ENCODE measurements at places on chromosomes 2 and 18.

DNA sequence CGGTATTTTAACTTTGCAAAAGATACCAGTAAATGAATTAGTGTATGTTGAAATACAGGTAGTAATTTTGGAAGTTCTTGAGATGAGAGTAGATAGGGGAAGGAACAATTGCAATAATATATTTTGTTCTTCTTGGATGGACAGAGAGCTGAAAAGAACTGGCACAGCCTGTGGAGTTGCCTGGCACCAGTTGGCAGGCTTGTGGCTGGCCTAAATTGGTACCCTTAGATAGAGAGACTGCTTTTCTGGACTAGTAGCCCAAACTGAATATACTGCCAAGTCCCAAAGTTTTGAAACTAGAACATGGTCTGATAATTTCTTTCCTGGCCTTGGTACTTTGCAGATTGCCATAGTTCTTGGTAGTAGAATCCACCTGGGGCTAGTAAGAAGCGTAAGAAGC lies 26.9 kb downstream of the MYO1B start:
- no peak for DNase-seq

DNA sequence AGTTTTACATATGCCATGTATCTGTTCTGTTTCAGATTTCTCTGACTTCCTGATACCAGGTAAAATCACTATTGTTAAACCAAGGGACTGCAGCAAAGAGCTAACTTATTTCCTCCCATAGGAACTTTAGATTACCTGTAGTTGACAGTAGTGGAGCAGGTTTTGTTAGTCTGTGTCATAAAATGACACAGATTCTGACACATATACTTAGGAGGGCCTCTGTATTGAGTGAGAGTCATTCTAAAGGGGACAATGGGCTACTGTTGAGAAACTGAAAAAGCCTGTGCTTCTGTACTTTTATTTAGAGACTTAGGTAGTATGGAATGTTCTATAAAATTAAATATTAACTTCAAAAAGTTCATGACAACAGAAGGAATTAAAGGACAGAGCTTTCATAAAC lies 48.2 kb downstream of the KCMF1 start:
- DNase-seq = no peak

DNA sequence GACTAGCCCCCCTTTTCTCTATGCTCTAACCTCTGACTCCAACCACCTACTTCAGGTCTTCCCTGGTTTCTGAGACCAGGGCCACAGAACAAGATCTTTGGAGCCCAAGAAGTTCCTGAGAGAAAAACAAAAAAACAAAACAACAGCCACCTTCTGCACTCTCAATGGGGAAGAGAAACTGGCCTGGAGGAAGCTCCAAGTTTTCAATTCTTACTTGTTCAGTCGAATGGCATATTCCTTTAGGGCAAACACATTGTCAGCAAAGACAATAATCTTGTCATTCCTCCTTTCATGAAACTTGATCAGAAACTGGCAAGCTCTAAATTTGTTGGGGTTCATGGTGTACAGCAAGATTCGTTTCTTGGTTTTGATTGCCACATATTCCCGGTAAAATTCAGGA lies 15.0 kb downstream of the ERCC3 start:
- DNase-seq = no peak

DNA sequence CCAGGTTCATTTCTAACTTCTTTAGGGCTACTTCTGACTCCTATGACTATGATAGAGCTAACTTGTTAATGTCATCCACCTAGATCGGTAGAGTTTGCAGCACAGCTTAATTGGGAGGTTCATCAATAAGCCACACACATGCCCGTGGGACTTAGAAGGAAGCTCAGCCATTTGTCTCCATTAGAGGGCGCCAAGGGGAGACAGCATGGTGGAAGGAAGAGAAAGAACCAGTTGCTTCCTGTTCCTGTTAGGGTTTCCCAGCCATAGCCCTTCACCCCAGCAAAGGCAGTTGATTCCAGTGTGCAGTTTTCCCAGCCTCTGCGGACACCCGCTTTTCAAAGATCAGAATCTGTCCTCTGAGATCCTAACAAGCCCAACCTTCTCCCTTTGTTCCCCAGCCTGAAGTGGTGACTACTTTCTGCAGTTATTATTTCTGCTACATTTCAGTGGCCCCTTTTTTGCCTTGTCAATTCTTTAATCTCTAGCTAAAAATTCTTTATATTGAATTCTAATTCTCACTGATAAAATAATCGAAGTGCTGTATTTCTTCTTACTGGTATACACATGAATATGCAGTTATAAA lies 30.3 kb downstream of the MAIP1 start:
- peak; percentile 40 for DNase-seq

DNA sequence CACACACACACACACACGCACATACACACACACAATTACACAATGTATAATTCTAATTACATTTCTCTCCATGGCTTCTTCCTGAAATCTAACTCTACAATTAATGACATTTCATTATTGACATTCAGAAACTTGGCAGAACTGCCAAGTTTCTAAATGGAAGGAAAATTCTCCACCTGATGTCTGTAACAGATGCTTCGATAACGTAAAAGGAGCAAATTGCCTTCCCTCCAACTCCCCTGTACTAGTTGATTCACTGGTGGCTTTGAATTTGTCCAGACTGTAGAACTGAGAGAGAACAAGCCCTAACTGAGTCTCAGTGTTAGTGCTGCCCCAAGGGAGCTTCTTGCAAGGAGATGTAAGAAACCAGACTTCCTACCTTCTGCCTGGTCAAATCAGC lies 255.1 kb upstream of the TMEM200C start:
- DNase-seq = no peak

DNA sequence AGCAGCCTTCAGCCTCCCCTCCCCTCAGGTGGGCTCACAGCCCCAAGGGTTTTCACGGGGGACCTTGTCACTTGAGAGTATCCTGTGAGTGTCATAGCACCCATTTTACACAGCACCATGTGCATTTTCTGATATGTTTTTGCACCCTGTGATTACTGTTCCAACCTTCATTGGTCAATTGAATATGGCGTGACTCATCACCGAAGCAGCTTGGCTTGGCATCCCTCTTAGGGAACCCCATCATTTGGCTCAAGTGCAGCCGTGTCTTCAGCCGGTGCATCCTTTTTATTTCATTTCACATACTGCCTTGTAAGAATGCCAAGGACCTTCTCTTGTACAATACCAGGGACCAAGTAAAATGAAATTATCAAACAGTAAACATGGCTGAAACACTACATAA lies 57.6 kb downstream of the NPAS2 start:
- DNase-seq = no peak

- DNase-seq = no peak
Measured at GRCh38 chr2:231152800-231153557, 28.1 kb upstream of the HTR2B start.

DNA sequence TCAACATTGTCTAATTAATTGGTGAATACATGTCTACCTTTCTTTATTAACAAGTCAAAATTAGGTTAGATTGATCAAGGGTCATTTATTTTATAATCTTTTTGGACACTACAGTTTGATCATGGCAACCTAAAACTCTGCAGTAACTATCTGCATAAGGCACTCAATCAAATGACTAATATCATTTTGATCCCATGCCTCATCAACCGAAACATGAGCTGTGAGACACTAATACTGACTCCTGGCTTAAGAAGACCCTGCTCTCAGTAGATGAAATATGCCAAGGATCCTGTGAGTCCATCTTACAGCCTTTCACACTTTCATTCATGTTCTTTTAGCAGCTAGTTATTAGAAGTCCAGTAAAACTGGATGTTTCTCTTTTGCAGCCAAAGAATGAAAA lies 169.4 kb upstream of the CAVIN2 start:
- DNase-seq = no peak
